Epithelial cell of proximal tubule (primary cell): ENCODE measurements at places on chromosomes 6 and 20.
A peak's percentile ranks its signal among the peaks of the same experiment; 100 is the strongest.

DNA sequence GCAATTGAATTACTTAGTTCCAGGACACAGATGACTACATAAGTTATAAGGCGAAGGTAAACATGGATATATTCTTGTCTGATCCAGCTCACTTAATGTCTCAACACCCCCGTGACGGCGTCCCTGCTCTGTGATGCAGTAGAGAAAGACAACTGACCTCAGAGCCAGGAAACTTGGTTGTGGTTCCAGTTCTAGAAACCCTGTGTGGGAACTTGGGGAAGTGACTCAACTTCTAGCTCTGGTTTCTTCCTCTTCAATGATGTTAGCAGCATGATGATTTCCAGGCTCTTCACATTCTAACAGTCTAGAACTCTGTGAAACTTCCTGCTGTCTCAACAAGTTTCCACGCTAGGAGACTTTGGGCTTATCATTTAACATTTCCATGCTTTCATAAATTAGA, 18.4 kb downstream of the LAMA4 start:
- DNase-seq = no peak

DNA sequence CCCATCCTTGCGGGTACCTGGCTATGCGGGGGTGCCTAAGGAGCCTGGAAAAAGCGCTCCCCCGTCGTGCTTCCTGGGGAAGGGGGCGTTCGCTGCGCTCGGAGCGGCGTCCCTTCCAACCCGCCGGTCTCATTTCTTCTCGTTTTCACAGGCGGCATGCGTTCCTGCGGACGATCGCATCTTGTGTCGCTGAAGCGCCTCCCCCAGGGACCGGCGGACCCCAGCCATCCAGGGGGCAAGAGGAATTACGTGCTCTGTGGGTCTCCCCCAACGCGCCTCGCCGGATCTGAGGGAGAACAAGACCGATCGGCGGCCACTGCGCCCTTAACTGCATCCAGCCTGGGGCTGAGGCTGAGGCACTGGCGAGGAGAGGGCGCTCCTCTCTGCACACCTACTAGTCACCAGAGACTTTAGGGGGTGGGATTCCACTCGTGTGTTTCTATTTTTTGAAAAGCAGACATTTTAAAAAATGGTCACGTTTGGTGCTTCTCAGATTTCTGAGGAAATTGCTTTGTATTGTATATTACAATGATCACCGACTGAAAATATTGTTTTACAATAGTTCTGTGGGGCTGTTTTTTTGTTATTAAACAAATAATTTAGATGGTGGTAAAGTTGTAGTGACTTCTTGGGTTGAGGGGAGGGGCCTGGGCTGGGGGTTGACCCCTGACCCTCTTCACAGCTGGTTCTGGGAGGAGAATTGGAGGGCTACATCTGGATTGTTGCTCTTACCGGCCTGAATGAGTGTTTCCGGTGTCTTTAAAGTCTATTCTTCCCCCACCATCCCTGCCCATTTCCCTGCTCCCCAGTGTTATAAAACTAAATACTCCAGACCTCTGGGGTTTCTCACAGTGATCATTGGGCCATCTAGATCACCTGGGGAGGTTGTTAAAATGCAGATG, 1.1 kb downstream of the ID1 start:
- no peak for DNase-seq

- DNase-seq = no peak
These were observed 30.7 kb upstream of the NT5E start for GRCh38 chr6:85419046-85419759.

GRCh38 chr6:14348389-14348788, 230.8 kb downstream of the CD83 start:
- no peak for DNase-seq

DNA sequence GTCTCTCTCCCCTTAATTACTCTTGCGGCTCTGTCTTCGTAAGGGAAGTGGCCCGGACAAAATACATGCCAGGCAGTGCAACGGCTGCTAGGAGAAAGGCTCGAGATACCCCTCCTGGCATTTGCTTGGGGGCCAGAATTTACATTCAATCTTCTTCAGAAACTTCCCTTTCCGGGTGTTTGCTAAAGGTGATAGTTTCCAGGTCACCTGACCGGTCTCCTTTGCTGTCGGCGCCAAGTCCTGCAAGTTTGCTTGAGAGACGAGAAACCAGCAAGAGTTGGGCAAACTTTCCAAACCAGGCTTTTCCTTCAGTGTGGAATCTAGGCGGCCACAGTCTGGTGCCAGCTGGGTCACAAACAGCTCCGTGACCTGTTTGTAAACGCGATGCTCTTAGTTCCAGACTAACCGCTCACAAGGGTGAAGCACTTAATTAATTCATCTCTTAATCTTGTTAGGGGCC, 563 bp upstream of the SRSF3 start:
- DNase-seq = no peak

- DNase-seq = no peak
These were observed 772.0 kb downstream of the HACE1 start for GRCh38 chr6:104087765-104088164.

DNA sequence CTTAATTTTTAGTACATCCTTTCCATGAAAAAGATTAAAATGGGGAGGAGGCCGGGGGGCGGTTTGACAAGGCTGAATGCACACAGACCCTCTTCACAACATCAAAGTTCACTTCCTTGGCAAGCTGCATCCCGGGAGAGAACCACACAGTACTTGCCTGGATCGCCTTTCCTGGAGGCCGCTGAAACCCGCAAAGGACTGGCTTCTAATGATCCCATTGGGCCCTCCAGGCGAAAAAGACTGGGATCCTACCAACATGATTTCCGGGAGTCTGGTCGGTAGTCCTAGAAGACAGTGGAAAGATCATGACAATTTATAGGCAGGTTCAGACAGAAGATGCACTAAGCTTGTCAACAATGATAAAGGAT, 60.2 kb downstream of the RIPOR2 start:
- no peak for DNase-seq

GRCh38 chr20:12072954-12073264, 155.2 kb downstream of the BTBD3 start:
- no peak for DNase-seq

DNA sequence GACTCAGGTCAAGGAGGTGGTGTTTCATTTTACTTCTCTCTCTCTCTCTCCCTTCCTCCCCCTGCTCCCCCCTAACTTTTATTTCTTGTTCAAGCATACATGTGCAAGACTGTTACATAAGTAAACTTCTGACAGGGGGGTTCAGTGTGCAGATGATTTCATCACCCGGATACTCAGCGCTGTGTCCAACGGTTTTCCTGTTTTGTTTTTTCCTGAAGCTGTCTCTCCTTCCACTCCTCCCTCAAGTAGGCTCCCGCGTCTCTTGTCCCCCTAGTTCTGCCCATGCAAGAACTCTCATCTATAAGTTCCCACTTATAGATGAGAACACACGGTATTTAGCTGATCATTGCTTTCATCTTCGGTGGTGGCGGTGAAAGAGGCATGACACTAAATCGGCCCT, 751.9 kb upstream of the DEFB115 start:
- DNase-seq = no peak

GRCh38 chr20:16011056-16011455, 562.2 kb downstream of the KIF16B start:
- no peak for DNase-seq

DNA sequence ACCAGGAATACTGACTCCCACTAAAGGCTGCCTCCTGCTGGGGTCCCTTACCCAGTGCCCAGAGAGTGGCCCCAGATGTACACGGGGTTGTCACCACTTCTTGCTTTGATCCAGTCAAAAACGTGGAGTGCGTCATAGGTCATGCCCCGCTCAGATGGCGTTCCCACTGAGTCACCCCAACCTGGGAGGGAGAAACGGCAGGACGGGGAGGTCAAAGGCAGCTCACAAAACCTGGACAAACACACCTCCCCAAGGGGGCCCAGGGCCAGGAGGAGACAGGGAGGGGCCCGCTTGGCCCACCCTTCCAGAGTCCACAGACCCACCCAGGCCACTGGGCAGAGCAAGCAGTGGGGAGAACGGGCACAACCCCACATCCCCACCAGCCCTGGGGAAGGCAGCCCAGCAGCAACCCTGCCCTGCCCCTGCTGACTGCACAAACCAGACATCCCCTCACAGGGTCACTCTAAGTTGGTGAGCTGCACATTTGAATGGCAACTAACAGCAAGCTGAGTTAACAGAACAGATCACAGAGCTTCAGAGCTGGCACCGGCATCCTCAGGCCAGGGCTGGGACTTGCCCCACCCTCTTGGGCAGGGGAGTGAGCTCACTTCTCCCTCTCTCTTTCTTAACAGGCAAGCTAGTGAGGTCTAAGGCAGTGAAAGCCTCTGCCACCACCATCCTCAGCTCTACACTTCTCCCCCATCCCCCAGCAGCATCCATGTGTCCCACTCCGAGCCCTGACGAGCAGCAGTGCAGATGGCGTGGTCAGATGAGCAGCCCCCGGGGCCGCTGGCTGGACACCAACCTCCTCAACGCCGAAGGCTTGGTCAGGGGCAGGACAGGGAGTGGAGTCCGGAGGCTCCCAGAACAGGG, 61.7 kb downstream of the PYGB start:
- DNase-seq = peak; percentile 56

GRCh38 chr20:3812975-3813847, 7.1 kb upstream of the AP5S1 start:
- DNase-seq = no peak

DNA sequence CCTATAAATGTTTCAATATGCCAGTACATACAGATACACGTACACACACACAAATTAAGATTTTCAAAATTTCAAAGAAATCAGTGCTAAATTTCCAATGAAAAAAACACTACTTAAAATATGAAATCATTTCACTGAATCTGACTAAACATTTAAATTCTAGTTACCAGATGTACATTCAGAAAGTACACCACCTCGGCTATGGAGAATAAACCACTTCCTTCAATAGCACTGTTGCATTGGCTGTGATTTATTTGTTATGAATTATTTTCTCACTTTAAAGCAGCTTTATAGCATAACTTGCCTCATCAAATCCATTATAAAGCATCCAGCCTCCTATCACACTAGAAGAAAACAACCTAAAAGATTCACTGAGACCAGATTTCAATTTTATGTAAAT, 36.6 kb downstream of the HBS1L start:
- no peak for DNase-seq

- no peak for DNase-seq
These were observed 49.4 kb upstream of the ARMC2 start for GRCh38 chr6:108798670-108799353.

DNA sequence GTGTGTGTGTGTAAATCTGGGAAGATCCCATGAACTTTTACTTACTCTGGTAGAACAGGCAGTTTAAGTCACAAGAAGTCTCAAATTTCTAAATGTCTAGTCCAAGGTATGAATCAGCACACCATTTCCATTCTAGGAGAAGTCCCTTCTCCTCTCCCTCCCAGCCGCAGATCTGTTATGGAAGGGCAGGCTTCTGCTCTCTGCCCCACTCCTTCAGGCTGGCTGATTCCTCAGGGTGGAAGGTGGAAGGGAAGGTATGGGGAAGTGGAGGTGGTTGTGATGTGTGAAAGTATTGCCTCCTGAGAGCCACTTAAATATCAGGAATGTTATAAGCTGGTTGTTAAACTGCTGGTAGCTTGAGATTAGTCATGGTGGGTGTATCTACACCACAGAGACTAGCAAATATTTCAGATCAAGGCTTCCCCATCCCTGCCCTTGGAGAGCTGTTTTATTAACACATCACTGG, 44.5 kb upstream of the LAMA4 start:
- peak; percentile 59 for DNase-seq

DNA sequence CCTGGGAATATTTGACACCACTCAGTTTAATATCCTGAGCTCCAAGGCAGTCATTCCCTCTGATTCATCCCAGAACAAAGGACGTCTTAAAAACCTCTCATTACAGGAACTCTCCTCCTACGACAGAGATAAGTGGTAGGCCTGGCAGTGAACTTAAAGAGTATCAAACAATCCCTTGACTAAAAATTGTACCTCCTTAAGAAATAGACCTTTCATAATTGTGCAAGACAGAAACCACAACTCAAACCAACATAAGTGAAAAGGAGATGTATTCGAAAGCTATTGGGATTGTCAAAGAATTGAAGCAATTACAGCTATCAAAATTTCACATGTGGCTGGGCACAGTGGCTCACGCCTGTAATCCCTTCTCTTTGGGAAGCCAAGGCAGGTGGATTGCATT, 19.1 kb upstream of the BNIP5 start:
- DNase-seq = no peak

DNA sequence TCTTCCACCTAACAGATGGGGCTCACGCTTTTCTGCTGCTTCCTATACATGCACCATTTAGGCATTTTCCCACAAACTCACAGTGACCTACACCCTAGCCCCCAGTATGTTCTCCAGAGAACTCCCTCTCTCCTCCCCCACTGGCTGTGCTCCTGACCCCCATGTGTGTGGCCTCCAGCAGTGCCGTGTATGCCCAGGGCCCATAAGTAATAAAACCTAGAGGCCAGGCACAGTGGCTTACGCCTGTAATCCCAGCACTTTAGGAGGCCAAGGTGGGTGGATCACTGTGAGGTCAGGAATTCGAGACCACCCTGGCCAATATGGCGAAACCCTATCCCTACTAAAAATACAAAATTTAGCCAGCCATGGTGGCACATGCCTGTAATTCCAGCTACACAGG, 54.7 kb upstream of the NXT1 start:
- no peak for DNase-seq

DNA sequence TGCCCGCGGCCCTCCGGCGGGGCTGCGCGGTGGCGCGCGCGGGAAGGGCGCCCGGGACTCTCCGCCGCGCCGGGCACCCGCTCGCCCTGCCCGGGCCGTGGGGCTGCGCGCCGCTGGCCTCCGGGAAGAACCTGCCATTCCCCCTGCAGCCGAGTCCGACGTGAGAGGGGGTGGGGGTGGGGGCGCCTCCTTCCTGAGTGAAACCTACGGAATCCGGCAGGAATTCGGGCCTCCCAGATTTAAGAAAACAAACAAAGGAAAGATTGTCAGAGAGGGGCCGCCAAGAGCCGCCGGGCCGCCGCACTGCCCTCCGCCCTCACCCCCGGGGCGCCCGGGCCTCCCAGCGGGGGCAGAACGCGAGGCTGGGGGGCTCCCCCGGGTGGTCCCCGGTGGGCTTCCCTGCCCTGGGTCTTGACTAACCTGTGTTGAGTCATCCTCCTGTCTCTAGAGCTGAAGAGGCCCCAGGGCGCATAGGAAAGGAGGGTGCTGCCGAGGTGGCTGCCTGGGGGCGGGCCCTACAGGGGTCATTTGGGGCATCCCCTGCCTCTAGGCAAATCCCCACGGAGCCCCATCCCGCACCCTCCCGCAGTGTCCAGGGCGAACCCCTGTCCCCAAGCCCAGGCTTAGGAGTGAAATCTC, 42.2 kb upstream of the FOXP4 start:
- DNase-seq = no peak

- DNase-seq = no peak
These were observed 5.6 kb upstream of the BLCAP start for GRCh38 chr20:37533154-37533715.
